ENCODE measurements at places on chromosomes 5 and 9.

GRCh38 chr5:14611737-14612136 lies 30.1 kb downstream of the OTULINL start:
- no peak for DNase-seq

DNA sequence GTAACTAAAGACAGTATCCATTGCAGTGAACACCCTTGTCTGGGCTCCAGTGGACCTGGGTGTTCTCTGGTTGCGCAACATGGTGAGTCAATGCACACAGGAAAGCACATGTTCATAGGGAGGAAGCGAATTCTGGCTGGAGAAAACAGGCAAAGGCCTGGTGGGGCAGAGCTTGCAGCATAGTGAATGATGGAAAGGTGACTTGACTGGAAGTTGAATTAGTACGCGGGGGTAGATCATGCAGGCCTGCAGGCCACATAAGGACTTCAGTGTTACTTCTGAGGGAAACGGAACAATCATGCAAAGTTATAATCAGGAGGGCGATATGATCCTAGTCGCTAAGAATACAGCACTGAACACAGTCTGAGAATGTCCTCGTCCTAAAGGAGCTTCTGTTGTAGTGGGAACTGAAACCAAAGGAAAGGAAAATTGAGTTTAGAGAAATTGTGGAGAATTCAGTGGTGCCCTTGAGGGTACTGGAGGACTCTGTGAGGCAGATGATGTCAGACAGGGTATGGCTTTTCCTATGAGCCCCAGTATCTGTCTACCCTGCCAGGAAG lies 71.9 kb upstream of the RANBP3L start:
- DNase-seq, result no peak

GRCh38 chr9:83133316-83133715 lies 70.4 kb upstream of the RASEF start:
- no peak for DNase-seq

DNA sequence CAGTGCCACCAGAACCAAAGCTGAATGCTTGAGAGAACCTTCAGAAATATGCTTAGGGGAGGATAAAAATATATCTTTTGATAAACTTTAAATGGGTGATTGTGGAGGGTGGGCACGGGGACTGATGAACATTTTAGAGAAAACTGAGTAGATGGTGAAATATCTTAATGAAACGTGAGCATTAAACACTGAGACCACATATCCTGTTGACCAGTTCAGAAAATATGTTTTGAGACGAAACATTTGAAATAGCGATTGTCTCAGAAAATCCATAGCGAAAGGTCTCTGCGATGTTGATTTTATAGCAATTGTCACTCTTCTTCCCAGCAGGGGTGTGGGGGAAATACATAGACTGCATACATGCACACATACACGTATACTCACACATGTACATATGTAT lies 231.0 kb downstream of the ESM1 start:
- no peak for DNase-seq

GRCh38 chr5:9786380-9787360 lies 156.5 kb upstream of the TAS2R1 start:
- no peak for DNase-seq

- no peak for DNase-seq
These were observed 29.2 kb downstream of the GARNL3 start for GRCh38 chr9:127293767-127294166.

- DNase-seq, result no peak
These were observed 448 bp downstream of the RELL2 start for GRCh38 chr5:141637123-141637766.

DNA sequence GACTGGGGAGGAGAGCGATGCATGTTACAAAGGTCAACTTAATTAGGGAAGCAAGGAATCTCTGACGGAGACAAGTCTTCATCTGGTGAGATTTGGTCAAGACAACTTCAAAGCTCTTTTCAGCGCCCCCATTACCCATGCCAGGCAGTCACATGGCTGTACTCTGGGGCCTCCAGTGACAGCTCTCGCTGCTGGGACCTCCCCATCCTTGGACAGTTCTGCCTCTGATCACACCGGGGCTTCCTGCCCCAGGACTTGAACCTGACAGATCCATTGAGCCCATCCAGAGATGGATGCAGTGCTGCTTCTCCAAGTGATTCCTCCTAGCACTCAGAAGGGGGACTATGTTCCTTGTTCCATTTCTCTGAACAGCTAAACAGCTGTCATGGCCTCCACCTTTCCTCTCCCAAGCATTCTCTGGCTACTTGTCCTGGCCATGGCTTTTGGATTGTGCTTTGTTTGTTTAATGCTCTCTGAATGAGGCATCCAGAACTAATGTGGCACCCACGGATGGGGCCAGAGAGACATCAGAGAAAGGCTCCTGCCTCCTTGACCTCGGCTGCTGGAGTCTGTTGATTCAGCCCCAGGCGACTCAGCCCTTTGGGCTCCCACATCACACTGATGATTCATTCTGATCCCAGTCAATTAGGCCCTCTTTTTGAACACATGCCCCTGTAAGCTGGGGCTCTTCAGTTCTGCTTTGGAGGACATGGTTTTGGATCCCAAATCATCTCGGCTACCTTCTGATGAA lies 122.1 kb upstream of the ADAMTS16 start:
- DNase-seq, result no peak

DNA sequence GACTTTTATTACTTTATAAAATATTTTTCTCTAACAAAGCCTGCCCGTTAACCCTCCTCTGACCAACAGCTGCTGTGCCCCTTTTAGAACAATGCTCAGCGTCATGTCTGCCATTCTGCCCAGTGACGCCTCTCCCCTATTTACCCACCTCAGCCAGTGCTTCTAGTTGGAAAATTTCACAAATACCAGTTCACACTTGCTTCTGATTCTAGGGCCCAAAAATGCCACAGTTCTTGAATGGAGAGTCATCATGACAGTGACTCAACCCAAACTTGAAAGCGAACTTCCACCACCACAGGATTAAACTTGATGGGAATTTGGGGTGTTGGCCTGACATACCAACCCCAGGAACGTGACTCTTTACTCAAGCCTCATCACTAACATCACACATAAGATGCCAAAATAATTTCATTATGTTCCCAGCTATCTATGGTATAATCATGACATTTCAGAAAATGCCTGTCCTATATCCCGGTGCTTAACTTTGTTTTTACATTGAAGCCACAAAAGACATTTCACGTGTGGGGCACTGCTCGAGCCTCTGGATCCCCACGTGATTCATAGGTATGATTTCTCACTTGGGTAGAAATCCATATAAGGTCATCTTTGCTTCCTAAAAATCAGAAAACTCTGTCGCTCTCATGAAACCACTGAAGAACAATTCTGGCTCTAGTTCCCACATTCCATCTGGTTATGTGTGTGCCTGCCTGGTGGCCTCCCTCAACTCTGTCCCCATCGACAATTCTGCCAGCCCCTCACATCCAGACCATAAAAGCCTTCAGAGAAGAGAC lies 220.9 kb downstream of the ACTL7B start:
- no peak for DNase-seq
